ENCODE measurements at places on chromosomes 12 and 14.
A peak's percentile ranks its signal among the peaks of the same experiment; 100 is the strongest.

DNA sequence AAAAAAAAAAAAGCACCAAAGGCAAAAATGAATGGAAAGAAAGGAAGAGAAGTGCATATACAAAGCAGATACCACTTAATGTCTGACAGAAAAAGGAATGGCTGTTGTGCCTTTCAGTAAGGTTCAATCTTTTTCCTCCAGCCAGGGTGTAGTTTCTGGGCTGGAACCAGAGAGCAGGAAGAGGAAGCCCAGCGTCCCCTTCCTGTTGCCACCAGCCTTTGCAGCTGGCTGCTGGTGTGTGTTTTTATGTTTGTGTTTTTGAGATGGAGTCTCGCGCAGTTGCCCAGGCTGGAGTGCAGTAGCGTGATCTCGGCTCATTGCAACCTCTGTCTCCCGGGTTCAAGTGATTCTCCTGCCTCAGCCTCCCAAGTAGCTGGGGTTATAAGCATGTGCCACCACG lies 64.6 kb upstream of the LTA4H start:
- DNase-seq, result no peak

GRCh38 chr14:99327458-99328250 lies 55.7 kb upstream of the BCL11B start:
- DNase-seq, result no peak

- DNase-seq, result no peak
Measured at GRCh38 chr12:124459852-124460645, 107.4 kb downstream of the NCOR2 start.

DNA sequence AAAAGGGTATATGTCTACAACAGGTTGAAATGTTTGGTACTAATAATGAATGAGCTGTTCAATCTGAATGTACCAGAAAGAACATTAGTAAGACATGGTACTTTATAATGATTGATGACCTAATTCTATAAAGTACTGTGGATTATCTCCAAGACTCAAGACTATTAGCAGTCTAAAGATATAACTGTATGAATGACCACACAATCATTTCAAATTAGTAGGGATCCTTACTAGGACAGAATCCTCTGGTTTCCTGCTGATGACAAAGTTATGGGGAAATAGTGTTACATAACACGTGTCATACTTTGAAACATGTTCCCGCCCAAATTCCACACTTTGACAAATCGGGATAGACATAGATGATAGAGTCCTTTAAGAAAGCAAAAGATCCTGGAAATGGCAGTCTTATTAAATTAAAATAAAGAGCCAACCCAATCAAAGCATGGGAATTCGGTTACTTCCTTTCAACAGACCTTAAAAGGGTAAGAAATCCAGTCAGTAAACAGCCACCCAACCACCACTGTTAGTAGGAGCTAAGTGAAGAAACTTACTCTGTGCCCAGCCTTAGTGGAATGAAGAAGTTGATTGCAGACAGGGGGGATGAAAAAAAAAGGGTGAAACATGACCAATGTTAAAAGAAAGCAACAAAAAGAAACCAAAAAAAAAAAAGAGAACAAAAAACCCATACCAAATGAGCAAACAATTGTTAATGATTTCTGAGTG lies 2.8 kb downstream of the VPS29 start:
- DNase-seq, result no peak

DNA sequence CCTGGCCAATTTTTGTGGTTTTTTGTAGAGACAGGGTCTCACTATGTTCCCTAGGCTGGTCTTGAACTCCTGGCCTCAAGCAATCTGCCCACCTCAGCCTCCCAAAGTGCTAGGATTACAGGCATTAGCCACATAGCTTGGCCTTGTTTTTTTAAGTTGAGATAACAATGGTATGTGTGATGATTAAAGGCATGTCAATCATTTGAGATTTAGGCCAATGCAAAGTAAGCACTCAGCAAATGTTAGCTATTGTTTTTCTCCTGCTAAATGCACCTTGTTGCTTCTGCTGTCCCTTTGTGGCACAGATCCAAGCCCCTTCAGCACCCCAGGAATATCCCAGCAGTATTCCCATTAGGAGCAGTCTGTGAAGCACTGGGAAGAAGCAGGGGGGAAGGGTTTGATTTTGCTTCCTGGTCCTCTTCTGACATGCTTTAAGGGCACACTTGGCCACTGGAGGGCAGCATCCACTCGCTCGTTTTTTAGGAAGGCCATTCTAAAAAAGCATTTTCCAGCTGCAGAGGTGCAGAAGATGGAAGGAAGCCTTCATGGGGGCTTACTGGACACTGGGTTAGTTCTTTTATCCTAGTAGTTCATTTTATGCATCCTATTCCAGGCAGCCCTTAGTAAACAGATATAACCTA lies 70.2 kb upstream of the ZFP36L1 start:
- peak; percentile 57 for DNase-seq

DNA sequence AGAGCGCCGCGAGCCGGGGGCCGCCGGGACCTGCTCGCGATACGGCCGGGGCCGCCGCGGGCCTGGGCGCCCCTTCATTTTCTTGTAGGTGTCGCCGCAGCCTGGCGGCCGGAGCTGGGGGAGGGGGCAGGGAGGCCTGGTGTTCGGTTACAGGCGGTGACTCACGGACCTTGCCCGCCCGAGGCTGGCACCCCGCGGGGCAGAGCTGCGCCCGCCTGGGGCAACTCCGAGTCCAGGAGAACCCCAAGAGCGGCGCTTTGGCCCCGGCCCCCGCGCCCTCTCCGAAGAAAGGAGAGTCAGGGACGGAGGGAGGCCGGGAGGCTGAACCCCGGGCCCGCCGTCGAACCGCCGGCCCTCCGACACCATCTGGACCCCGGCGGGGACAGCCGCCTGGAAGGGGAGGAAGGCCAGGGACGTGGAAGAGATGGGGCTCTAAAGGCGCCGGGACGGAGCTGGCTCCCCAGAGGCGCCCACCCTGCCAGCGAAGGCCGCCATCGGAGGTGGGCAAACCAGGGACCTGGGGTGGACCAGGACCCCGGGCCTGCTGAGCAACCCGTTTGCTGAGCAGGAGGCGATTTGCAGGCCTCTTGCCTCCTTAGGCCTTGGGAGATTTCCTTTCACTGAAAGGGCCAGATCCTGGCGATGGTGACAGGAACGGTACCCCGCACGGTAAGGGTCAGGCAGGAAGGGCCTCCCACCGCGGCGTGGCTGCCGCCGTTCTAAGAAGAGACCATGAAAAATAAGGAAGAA lies 843 bp upstream of the NUAK1 start:
- peak; percentile 45 for DNase-seq

DNA sequence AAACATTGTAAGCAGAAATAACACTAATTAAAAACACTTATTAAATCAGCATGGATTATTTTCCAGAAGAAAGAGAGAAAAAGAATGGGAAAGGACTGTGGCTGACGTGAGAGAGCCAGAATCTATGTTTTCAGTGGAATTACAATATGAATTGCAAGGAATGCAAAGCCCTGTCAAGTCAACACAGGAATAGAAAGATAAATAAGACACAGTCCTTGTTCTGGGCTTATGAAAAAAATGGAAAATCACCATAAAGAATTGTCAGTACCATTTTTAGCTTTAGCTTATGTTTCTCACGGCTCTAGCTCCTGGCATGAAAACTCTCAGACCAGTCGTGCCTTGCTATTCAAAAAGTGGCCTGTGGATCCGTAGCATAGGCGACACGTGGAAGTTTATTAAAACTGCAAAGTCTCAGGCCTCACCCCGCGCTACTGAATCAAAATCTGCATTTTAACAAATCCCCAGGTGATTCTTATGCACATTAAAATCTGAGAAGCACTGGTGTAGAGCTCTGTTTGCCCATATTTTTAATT lies 549.1 kb downstream of the RPS29 start:
- no peak for DNase-seq

DNA sequence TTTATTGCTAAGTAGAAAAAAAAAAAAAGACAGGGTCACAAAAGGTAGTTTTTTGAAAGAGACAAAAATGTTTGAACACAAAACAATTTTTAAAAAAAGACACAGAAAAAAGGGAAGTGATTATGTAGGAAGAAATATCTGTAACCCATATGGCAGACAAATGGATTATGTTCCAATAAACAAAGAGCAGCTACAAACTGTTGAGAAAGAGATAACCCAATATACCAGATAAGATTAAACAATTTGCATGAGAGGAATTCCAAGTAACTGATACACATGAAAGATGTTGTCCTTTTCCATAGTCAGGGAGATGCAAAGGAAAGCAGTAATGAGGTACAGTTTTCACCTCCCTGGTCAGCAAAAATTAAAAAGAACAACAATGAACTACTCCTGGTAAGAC lies 44.9 kb downstream of the PTPRR start:
- DNase-seq, result no peak

GRCh38 chr14:37625597-37626595 lies 30.5 kb downstream of the TTC6 start:
- DNase-seq, result no peak

GRCh38 chr12:22355011-22355580 lies 20.6 kb upstream of the ST8SIA1 start:
- DNase-seq, result no peak

GRCh38 chr14:61973981-61974380 lies 211.8 kb downstream of the SNAPC1 start:
- DNase-seq, result no peak

DNA sequence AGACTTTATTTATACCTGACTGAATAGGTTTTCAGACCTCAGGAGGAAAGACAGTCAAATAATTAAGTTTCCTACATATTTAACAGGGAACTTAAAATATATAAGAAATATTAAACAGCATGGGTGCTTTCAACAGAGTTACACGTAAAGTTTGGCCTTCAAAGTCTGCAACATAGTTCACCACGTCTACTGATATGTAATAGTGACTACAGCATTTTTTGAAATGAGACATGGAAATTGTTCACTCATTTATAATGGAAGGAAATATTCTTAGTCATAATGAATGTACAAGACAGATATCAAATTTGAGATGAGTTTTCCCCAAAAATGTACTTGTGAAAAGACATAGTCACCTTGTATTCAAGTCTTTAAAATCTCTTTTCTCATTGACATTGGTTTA lies 56.7 kb upstream of the KCNMB4 start:
- DNase-seq, result no peak

- no peak for DNase-seq
Measured at GRCh38 chr14:91088585-91089235, 25.2 kb upstream of the DGLUCY start.

GRCh38 chr12:47930634-47931033 lies 25.8 kb upstream of the VDR start:
- DNase-seq, result no peak

DNA sequence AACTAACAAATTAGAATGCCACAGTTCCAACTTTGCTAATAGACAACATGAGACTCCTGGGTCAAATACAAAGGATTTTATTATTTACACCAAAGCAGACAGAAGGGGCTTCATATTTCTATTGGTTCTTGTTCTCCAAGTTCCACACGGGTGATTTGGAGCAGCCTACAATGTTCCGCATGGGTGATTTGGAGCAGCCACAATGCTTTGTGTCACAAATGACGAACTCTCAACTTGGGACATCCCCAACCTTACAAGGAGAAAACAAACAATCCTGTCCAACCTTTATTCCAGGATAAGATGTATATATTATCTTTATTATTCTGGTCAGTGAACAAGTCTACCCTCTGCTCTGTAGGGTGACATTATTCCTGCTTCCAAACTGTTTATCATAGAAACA lies 694.3 kb upstream of the MGAT4C start:
- DNase-seq, result no peak

GRCh38 chr12:81077329-81077685 lies 572 bp upstream of the ACSS3 start:
- no peak for DNase-seq

DNA sequence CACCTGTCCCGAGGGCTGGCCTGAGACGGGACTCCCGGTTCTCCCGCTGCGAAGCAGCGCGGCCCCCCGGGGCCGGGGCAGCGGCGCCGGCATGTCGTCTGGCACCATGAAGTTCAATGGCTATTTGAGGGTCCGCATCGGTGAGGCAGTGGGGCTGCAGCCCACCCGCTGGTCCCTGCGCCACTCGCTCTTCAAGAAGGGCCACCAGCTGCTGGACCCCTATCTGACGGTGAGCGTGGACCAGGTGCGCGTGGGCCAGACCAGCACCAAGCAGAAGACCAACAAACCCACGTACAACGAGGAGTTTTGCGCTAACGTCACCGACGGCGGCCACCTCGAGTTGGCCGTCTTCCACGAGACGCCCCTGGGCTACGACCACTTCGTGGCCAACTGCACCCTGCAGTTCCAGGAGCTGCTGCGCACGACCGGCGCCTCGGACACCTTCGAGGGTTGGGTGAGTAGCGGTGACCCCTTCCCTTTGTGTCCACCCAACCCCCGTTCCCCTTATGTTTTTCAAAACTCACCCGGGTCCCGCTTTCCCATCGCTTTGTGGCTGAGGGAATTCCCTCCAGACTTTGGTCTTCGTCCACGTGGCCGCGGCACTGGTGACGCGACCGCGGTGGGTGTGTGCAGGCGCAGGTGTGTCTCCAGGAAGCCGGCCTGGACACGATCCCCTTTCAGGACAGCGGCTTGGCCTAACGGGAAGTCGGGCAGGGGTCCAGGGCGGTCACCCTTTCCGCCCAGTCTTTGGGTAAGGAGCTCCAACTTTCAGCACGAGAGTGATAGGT lies 826 bp downstream of the PRKCH start:
- DNase-seq, result no peak

DNA sequence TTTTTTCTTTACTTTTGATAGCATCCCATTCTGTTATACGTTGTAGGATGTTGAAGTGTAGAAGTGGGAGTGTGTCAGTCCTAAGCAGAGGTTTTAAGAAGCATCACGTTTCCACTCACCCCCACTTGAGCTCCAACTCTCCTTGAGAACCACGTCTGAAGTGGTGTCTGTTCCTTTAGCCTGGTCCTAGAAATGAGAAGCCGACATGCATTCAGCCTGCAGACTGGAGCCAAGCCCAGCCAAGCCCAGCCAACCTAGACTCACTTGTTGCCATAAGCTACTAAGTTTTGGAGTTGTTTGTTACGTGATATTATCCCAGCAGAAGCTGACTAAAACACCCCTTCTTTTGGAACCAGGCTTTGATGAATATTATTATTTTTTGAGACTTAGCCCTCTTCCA lies 4.4 kb upstream of the ELK3 start:
- no peak for DNase-seq

DNA sequence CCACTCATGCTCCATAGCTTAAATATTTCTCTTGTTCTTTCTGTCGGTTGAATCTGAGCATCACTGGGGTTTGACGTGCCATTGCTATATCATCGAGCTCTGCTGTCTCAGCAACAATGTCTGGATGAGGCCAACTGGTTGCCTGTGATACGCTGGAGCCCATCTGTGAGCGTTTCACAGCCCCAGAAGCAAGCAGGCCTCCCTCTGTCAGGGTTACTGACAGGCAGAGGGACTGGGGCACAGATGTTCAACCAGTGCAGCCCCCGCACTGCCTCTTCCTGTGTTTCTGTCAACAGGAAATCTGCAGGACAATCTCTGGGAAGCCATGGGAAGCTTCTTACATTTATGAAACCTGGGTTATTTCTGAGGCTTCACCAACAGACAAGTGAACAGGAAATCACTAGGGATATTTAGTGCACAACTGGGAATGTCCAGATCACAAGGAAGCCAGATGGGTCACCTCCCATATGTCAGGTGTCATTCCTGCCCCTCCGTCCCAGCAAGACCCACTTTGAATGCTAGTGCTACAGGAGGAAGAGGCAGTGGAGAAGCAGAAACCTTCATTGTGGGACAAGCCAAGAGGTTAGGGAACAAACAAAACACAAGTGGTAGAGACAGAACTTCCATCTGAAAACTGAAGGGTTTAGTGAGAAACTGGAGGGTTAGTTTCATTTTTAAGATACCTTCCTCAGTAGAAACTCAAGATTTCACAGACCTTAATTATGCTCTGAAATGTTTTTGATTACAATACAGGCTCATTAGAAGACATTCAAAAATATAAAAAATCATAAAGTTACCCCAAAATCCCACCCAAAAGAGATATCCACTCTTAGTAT lies 24.1 kb downstream of the DMAC2L start:
- peak; percentile 51 for DNase-seq

All from hippocampal formation (tissue), 2 donors.